ENCODE measurements at places on chromosomes 2 and 18.

GRCh38 chr2:82959727-82960126, 1499.4 kb downstream of the SUCLG1 start:
- no peak for DNase-seq

GRCh38 chr2:100390001-100390940, 27.2 kb downstream of the CHST10 start:
- no peak for DNase-seq

GRCh38 chr2:156005999-156006712, 326.4 kb downstream of the NR4A2 start:
- no peak for DNase-seq

GRCh38 chr2:222239091-222239490, 59.7 kb downstream of the PAX3 start:
- DNase-seq, result no peak

DNA sequence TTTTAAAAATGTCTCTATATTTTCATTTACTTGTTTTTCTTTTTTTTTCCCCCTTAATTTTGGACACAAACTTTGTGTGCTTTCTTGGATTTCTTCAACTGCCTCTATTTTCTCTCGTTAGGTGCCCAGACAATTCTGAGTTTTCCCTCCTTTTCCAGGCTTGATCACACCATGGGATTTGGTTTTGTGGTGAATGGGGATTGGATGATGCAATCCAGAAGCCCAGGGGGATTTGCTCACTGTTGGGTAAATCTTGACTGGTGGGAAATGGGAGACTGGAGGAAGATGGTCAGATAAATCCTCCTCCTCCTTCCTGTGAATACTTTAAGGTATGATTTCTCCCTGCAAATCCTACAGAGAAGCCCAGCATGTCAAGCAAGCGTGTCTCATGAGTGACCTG, 19.5 kb upstream of the PAX8 start:
- no peak for DNase-seq

DNA sequence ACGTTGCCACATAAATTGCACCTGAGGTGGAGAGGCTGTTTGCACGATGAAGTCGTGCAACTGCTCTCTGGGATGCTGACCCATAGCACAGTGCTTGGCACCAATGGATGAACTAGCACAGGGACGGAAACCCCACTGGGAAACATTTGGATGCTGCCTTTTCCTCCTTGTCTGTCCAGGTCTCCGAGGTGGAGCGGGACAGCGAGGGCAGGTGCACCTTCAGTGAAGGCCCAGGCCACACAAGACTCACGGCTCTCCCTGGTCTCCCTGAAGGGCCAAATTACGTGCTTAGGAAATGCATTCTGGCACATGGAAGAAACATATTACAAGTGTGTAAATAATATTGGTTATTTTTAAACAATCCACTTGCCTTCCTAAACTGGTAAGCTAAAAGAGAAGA, 70.3 kb downstream of the TPO start:
- no peak for DNase-seq

GRCh38 chr2:160868891-160869290, 291.3 kb upstream of the TANK start:
- no peak for DNase-seq

- DNase-seq, result no peak
Observed at GRCh38 chr2:100178085-100178788, 35.8 kb upstream of the AFF3 start.

DNA sequence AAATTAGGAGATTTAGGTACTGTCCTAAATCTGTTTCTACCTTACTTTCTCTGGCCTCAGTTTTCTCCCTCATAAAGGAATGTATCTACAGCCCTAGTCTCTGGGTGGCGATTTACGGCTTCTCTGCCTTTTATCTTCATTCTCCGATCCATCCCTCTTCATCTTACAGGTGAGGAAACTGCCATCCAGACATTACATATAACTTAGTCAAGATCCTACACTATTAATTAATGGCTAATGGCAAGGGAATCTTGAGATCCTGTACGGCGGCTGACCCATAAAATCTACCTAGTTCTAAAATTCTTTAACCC, 386 bp upstream of the YIPF4 start:
- DNase-seq, result no peak

GRCh38 chr2:119950966-119951365, 61.9 kb upstream of the EPB41L5 start:
- DNase-seq, result no peak

- DNase-seq, result no peak
Observed at GRCh38 chr2:200223205-200223784, 83.2 kb upstream of the SPATS2L start.

- DNase-seq, result no peak
Observed at GRCh38 chr2:229416116-229416694, 145.1 kb upstream of the PID1 start.

GRCh38 chr2:54088191-54088634, 27.2 kb upstream of the ACYP2 start:
- DNase-seq, result no peak

GRCh38 chr18:54561706-54562267, 29.3 kb upstream of the DYNAP start:
- no peak for DNase-seq

DNA sequence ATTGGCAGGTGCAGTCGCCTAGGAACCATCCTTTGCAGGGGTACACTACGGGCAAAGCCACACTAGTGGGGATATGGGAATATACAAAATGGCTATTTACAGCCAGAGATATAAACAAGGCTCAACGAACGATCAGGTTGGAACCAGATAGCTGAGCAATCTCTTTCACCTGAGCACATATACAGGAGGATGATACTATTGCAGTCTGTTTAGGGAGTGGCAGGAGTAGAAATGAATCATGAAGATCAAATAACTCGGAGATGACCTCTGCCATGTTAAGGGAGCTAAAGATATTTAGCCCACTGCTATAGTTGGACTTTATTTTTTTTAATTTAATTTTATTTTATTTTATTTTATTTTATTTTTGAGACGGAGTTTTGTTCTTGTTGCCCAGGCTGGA, 33.8 kb downstream of the TEX44 start:
- no peak for DNase-seq

DNA sequence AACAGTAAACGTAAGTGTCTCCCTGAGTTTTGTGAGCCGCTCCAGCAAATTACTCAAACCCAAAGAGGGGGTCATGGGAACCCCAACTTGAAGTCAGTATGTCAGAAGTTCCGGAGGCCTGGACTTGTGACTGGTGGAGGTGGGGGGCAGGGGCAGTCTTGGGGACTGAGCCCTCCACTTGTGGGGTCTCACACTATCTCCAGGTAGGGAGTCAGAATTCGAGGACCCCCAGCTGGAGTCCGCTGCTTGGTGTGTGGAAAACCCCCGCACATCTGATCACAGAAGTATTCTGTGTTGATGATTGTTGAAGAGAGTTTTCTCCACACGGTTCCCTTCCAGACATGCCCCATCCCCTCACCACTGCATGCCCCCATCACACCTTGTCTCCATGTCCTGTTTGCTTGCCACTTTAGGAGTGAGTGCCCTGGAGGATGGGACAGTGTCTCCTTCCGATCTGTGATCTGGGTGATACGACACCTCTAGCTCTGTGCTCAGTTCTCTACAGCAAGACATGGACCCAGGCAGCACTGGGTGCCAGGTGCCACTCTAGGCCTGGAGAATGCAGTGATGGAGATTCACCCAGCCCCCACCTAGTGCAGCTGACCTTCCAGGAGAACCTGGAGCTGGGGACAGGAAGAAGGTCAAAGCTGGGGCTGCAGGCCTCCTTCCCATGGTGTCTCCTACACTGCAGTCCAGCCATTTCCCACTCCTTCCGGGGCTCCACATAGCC, 85.6 kb downstream of the TFCP2L1 start:
- DNase-seq, result no peak

- no peak for DNase-seq
Observed at GRCh38 chr2:147223119-147223518, 621.7 kb upstream of the ACVR2A start.

DNA sequence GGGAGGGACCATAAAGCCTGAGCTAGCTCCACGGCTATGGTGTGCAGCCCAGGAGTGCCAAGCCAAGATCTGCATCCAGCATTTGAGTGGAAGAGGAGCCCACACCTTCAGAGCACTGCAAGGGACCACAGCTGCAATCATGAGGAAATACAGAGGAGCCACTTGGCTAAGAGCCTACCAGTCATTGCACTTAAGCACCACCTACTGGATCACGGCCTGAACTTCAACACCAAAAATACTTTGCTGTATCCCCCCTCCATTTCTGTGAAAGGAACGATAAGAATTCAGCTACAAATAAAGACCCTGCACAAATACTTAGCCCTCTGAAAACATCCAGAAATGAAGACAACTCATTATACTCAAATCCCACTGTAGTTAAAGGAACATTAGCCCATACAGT, 545.3 kb downstream of the TSN start:
- DNase-seq, result no peak

DNA sequence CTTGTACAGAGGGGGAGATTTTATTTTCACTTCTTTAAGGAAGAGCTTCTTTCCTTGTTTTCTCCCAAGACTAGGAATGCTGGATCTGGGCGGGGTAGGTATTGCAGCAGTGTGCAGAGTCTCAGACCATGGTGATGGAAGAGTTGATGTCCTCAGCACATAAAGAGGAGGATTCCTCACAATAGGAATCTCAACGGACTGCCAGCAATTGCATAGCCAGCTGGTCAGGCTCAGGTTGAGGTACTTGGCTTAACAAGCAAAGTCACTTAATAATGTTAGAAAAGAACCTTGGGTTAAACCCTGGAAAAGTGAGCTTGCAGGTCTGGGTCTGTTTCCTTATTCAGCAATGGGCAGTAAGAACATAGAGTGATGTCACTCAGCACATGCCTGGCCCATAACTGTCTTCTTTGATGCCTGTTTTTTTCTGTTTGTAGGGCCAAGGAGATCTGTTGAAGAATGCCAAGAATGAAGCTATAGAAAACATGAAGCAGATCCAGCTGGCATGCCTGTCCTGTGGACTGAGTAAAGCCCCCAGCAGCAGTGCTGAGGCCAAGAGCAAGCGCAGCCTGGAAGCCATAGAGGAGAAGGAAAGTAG, 342.1 kb downstream of the PLCL1 start:
- DNase-seq, result no peak

DNA sequence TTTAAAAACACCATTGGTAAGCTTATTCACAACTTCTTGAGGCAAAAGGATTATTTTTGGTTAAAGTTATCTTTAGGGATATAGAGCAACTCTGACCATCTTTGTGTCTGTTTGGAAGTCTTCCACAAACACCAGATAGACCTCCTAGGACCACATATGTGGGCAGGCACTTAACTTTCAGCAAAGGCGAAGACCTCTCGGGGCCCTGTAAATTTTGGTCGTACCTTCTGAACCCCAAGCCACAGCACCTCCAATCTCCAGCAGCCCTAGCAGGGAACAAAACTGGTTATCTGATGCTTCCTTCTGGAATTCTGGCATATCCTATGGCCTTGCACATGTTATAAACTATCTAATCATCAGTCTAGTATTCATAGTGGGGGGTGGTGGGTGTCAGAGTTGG, 114.8 kb downstream of the MBD5 start:
- DNase-seq, result no peak

- no peak for DNase-seq
Observed at GRCh38 chr2:227376656-227377396, 2.3 kb downstream of the TM4SF20 start.

- DNase-seq, result no peak
Observed at GRCh38 chr18:77099485-77100370, 32.9 kb downstream of the MBP start.

GRCh38 chr18:7561909-7562460, 5.1 kb upstream of the PTPRM start:
- no peak for DNase-seq

DNA sequence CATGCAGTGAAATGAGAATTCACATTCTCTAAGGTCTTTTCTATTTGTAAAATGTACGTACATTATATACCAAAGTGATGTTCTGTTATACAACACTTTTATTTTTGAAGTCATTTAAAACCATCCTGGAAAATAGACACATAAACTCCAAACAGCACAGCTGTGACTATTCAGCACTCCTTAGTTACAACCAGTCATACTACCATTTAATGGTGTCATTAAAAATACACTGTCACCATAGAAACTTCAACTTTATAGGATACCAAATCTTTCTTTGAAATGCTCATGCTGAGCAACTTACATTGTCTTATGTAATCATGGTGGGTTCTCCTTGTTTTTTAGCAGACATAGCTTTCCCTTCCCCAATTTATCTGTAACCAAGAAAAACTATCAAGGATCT, 85.3 kb downstream of the METTL4 start:
- no peak for DNase-seq

- no peak for DNase-seq
Observed at GRCh38 chr2:160694631-160695030, 201.0 kb upstream of the RBMS1 start.

DNA sequence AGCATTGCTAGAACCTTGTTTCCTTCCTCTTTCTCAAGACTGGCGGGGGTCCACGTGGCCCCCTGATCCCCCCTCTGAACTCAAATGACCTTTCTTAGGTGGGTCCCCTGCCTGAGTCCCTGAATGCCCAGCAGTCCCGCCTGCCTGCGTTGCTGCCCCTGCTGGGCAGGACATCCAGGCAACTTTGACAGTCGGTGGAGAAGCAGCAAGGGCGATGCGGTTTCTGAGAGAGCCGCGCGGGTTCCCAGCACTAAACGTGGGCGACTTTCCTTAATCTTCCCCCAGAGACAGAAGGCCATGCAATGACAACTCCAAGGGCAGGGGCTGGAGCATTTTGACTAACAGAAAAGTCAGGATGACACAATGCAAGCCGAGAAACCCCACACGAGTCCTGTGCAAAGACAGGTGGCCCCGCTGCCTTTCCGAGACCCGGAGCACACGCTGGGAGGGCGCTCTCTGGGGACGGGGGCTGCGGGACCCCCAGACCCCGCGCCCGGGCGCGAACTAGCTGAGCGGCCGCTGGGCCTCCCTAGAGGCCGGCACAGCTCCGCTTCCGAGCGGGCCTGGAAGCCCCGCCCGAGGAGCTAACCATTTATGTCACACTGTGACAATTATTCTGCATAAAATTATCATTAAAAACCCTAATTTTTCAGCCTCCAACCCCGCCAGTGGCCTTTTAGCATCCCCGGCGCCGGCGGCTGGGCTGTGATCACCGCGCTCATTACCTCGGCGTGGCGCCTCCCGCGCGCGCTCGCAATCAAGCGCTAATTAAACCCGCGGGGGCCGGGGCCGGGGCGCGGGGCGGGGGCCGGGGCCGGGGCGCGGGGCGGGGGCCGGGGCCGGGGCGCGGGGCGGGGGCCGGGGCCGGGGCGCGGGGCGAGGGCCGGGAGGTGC, 27.4 kb downstream of the ASB18 start:
- no peak for DNase-seq

GRCh38 chr2:59223742-59224141, 982.6 kb upstream of the FANCL start:
- no peak for DNase-seq

All from CD4-positive, alpha-beta T cell (primary cell).